ENCODE measurements at places on chromosomes 3 and 15.
A peak's percentile ranks its signal among the peaks of the same experiment; 100 is the strongest.

GRCh38 chr3:58683001-58683458 lies 16.5 kb upstream of the FAM3D start:
- peak; percentile 63 for DNase-seq

- no peak for DNase-seq
Measured at GRCh38 chr15:69679623-69680228, 227.1 kb downstream of the RPLP1 start.

- no peak for DNase-seq
Measured at GRCh38 chr3:40677749-40678148, 153.0 kb downstream of the ZNF621 start.

DNA sequence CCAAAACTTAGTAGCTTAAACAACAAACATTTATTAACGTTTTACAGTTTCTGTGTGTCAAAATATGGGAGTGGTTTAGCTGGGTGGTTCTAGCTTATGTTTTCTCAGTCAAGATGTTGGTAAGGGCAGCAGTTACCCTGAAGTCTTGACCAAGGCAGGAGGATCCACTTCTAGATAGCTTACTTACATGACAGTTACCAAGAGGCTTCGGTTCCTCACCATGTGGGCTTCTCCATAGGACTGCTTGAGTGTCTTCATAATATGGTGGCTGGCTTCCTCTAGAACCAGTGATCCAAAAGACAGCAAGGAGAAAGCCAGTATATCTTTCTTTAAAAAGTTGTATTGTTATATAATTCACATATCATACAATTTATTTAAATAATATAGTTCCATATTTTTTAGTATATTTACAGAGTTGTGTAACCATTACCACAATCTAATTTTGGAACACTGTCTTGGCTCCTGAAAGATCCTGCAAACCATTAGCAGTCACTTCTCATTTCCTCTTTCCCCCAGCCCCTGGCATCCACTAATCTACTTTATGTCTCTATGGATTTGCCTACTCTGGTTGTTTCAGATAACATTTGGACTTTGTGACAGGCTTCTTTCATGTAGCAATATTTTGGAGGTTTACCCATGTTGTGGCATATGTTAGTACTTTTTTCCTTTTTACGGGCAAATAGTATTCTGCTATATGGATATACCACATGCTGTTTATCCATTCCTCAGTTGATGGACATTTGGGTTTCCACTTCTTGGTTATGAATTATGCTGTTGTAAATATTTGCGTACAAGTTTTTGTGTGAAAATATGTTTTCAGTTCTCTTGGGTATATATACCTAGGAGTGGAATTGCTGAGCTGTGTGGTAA lies 33.3 kb downstream of the MAPK6 start:
- DNase-seq: no peak

- no peak for DNase-seq
Measured at GRCh38 chr3:126968391-126969390, 14.2 kb upstream of the PLXNA1 start.

GRCh38 chr15:31197497-31198414 lies 96.2 kb upstream of the TRPM1 start:
- DNase-seq: no peak

GRCh38 chr15:49370782-49371181 lies 52.3 kb upstream of the FGF7 start:
- no peak for DNase-seq

DNA sequence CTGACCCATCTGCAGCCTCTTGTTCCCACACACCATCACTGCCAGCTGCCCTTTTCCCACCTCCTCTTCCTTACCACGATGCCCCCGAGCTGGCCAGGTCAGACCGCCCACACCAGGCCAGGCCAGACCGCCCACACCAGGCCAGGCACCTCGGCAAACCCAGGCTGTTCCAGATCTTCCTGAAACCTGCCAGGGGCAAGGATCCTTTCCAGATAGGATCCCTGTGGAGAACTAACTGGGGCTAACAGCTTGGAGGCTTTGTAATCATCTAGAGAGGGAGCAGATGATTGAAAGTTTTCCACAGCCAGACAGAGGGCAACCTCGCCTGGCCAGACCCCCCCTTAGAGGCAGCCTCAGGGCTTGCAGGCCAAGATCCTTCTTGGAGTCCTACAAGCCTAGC lies 287.3 kb upstream of the TLE3 start:
- DNase-seq: no peak

DNA sequence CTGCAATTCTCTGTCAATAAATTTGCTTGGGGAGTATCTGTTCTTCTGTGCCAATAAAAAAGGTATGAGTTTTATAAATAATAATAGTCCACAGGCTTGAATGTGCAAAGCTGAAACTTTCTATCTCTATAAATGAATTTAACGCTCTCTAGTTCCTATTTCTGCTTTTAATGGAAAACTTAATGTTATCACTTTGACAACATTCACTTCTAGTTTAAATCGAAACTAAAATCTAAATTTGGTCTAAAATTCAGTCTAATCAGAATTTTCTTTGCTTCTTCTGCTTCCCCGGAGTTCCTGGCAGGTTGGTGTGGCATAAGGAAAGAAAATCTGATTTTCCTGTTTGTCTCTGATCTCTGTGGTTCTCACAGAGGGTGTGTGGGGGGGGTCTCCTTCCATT lies 450.1 kb upstream of the TBL1XR1 start:
- no peak for DNase-seq
